EL (cell line): ENCODE measurements at places on chromosomes 7 and 10.

DNA sequence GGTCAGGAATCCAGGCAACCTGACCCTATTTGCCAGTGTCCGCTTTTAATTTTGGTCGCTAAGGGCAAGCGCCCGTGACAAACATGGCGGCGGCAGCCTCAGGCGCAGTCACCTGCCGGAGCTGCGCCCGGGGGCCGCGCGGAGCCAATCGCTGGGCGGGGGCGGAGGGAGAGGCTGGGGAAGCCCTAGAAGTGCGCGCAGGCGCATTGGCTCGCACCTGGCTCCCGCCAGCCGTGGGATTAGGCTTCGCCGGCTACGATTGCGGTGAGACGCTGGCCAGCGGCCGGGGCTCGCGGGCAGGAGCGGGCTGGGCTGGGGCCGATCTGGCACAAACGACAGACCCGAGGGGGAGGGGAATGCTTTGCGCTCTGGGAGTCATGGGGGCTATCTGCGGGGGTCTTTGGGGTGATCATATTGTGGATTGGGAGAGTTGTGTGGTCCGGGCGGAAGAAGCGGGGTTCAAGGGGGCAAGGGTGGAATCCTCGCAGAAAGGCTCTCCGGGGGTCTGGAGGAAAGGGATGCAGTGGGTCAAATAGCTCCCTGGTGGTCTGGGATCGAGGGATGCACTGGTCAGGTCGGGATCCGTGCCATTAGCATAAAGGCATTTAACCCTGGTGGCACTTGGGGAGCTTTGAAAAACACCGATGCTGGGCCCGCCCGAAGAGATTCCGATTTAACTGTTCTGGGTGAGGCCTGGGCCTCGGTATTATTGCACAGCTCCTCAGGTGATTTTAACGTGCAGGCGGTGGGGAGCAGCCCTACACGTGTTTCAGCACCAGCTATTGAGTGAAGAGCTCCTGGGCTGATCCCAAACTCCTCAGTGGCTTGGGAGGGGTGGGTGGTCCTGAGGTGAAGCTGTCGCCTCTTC, 10.1 kb upstream of the C10orf95 start:
- peak; percentile 85 for DNase-seq

- DNase-seq, result no peak
Measured at GRCh38 chr7:155167706-155168365, 97.7 kb downstream of the HTR5A start.

DNA sequence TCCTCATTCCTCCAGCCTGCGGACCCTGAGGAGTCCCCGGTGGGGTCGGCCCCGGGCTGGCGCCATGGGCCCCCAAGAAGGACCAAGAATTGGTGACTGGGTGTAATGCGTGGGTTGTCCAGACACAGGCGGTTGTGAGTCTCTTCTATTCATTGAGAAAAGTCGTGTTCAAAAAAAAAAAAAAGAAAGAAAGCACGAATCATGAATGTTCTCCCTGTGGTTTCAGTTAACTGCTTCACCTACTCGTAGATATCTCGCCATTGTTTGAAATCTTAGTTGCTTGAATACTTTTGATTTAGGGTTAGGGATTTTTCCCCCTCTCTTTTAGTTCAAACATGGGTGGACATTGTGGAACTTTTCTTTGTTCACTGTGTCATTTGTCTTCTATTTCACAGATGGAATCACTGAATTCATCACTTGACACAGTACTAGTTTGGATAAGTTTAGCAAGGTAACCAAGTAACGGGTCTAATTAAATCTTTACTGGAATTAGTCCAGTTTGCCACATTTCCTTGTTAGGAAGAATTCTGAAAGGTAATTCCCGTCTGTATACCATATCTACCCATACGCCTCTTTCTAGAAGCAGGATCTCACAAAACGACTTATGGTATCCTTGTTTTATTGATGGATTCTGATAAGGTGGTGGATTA, 775 bp downstream of the STARD3NL start:
- no peak for DNase-seq

GRCh38 chr7:90409667-90410066, 6.4 kb downstream of the CLDN12 start:
- DNase-seq, result no peak

GRCh38 chr10:14583252-14583651, 191.4 kb downstream of the FAM107B start:
- DNase-seq, result no peak

- DNase-seq, result no peak
Measured at GRCh38 chr7:37234928-37235327, 213.7 kb downstream of the ELMO1 start.
